ENCODE measurements at places on chromosomes 4 and X.
A peak's percentile ranks its signal among the peaks of the same experiment; 100 is the strongest.

DNA sequence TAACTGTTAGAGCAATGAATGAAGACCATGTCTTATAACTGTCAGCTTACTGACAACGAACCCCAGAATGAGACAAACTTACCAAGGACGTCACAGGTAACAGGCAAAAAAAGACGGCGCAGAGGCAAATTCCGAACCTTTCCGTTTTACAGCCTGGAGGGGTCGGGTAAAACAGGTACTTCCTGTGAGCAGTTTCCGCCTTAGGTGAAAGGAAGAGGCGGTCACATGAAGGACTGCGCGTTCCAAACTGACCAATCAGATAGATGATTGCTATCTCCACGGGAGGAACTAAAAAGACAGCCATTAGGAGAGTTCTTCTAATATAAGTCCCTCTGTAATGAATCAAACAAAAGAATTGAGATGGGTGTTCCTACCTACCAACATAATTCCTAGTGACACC lies at the start of gene COX7B2:
TSS of gene COX7B2 (minus strand) at position 168 of the 400 bp plus-strand sequence. CDS start 174,053 bp downstream, outside the sequence.
- no peak for DNase-seq

DNA sequence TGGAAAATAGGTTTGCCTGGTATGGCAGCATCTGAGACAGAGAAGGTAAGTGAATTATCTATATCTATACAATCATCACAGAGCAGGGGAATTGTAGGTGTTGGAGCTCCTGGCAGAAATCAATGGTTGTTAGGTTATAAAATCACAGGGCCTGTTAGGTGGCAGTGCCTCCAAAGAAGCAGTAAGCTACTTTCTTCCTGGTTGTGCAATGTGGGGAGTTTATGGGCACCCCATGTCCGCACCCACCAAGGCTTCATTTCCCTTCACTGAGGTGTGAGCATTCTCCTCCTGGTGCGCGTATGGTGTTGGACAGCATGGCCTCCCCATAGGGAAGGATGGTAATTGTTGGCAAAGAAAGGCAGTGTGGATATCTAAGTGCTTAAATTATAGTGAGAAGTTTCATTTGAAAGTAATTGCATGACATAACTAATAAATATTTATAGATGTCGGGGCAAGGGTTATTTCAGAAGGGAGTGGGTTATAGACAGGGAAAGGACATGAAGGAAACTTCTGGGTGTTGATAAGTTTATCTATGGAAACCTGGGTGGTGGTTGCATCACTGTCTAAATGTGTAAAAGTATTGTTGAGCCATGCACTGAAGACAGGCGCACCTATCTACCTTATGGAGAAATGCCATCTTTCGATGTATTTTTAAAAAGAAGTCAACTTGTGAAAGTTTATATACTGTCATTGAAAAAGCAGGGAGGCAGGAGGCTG lies 153.7 kb downstream of the FRAS1 start:
- DNase-seq, result no peak

- no peak for DNase-seq
Measured at GRCh38 chr4:126123611-126124325, 809.0 kb downstream of the FAT4 start.

DNA sequence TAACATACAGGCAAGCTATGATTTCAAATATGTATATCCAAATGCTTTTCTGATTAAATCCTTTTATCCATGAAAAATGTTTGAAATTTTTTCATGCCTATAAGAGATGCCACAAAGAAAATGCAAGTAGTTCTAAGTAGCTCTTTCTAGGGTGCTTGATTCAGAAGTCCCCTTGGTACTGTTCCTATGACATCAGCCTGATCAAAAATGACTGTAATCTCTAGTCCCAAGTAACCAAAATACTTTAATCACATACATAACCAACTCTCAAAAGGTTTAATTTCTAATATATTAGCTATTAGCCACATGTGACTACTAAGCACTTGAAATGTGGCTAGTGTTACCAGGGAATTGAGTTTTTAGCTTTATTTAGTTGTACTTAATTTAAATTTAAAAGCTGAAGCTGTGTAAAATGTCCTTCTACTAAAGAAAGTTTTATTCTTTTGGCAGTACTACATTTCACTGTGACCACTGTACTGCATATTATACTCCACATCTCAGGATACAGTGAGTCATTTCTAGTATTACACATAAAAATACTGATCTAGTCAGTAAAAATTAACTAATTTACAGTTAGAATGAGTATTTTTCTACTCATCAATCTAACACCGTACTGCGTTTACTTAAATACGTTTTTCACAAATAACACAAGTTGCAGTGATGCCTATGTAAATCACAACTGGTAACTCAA lies 33.9 kb downstream of the FBXW7 start:
- no peak for DNase-seq

- DNase-seq, result no peak
Measured at GRCh38 chrX:23659339-23659738, 8.0 kb upstream of the PRDX4 start.

DNA sequence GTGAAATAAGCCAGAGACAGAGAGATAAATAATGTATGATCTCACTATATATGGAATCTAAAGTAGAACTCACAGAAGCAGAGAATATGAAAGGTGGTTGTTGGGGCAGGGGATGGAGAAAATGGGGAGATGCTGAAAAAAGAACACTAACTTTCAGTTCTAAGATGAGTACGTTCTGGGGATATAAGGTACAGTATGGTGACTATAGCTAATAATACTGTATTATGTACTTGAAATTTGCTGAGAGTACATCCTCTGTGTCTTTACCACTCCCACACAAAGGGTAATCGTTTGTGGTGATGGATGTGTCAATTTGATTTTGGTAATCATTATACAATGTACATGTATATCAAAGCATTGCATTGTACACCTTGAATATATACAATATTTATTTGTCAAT lies 6.6 kb downstream of the FBXL5 start:
- no peak for DNase-seq

- peak; percentile 16 for DNase-seq
Measured at GRCh38 chr4:127732623-127733328, 2.6 kb downstream of the SLC25A31 start.

DNA sequence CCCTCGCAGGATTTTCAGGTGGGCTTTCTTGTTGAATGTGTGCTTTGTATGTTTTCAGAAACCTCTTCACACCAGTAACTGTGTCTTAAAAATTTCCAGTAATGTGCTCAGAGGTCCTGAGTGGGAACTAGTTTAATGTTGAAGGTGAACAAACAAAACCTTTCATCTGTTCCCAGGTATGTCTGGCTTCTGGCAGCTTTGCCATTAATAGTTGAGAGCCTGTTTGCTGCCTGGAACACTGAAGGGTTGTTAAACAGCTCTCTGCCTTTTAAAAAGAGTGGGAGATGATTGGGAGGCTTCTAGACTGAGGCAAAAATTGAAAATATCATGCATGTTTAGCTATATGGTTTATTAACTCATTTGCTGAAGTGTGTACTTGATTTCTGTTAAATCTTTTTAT lies 161.2 kb upstream of the AGTR2 start:
- DNase-seq, result no peak

DNA sequence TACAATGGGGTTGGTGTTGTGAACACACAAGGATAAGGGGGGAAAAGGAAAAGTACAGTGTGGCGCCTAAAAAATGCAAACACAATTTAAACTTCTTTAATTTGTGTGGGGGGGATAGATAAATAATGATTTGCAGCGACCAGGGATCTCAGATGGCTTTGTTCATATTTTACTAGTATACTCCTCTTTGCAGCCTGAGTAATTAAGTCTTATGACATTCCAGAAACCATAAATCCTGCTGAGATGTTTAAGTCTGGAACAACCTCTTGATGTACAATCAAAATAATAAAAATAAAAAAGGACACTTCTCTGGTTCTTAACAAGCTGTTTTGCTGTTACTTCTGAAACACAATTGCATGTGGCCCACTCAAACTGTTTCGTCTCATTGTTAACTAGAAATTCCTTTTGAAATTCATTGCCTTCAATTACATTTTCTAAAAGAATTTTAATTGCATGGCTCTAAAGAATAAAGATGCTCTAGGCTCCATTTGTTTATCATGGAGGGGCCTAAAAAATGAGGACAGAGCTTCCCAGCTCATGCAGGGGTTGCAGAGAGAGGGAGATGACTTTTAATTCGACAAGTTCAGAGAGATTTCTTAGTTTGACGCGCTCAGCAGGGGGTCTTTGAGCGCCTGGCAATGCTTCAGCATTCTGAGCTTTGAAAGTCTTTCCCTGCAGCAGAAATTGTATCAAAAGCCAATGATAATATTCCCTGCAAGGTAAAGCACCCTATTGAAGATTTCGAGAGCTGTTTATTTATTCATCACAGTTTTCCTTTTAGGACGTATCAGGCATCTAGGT lies 892.4 kb upstream of the TENM3 start:
- no peak for DNase-seq

DNA sequence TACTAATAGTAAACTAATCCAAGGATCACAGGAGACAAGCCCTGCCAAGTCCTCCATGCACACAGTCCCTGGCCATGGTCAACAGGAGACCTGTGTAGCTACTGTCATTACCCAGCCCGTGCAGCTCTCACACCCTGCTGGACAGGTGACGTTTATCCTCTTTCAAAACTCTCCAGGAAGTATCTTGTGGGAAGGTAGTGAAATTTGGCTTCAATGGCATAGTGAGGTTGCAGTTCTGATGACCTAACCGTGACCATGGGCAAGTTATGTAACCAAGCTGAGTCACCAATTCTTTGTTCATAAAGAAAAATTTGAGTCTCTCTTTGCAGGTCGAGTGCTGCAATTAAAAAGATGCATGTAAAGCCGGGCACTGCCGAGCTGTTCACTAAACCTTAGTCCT lies 11.3 kb upstream of the SLC2A9 start:
- no peak for DNase-seq

GRCh38 chr4:109589119-109589518 lies 29.1 kb downstream of the MCUB start:
- no peak for DNase-seq

GRCh38 chr4:124833831-124834505 lies 121.4 kb upstream of the ANKRD50 start:
- DNase-seq, result no peak

- DNase-seq, result no peak
Measured at GRCh38 chrX:120759685-120760084, 116.0 kb downstream of the CT47B1 start.

- DNase-seq, result no peak
Measured at GRCh38 chr4:140103676-140104075, 50.3 kb downstream of the MAML3 start.

DNA sequence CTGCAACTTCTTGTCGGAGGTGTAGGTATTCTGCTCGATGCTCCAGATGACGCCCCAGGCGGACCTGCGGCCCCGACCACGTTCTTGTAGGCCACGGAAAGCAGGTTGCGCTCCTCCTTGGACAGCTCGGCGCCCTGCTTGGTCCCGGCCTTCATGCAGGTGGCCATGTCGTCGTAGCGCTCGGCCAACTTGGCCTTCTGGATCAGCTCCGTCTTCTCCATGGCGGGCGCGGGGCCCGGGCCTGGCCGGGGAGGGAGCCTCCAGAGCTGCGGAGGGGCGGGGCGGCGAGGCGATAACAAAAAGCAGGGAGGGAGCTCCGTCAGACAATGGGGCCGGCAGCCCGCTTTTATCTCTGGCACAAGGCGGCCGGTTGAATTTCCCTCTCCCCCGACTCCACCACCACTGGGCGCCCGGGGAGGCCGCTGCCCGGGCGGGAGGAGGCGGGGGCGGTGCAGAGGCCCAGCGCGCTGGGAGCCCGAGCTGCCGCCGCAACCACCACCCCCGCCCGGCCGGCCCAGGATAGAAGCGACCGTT lies 28.3 kb upstream of the DRP2 start:
- no peak for DNase-seq

DNA sequence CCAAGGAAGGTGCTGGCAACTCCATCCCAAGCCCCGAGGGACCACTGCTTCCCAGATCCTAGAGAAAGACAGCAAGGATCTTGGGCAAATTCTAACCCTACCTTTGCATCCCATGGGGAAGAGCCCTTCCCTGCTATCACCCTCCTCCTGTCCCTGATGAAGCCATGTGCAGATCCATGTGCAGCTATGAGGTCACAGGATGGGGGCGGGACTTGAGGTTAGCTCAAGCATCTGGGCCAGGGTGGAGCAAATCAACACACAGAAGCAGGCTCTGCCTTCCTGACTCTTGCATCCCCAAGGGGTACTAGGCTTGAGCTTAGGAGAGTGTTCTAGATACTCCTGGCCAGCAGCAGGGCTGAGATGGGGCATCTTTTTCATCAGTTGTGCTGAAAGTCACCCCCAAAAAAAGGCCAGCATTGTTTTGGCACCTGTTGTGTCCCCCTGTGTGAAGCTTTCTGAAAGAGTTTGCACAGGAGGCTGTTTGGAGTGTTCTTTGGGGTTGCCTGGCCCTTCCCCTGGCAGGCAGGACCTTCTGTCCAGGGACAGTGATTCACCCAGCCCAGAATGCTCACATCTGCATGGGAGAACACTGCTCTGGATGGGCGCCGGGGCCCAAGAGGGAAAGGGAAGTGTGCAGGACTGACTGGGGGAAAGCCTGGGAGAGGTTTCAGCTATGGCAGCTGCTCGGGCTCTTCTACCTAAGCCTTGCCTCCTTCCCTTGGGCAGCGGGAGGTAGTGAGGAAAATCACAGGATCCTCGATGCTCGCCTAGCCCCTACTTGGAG lies 50.8 kb downstream of the PRPS1 start:
- peak; percentile 27 for DNase-seq

All from GM04504 (cell line).